ENCODE measurements at places on chromosomes 2 and 18. TPM values are rescaled to one million over a fixed set of nuclear protein-coding genes. Genes with fewer than 3 reads are reported as not detected.

DNA sequence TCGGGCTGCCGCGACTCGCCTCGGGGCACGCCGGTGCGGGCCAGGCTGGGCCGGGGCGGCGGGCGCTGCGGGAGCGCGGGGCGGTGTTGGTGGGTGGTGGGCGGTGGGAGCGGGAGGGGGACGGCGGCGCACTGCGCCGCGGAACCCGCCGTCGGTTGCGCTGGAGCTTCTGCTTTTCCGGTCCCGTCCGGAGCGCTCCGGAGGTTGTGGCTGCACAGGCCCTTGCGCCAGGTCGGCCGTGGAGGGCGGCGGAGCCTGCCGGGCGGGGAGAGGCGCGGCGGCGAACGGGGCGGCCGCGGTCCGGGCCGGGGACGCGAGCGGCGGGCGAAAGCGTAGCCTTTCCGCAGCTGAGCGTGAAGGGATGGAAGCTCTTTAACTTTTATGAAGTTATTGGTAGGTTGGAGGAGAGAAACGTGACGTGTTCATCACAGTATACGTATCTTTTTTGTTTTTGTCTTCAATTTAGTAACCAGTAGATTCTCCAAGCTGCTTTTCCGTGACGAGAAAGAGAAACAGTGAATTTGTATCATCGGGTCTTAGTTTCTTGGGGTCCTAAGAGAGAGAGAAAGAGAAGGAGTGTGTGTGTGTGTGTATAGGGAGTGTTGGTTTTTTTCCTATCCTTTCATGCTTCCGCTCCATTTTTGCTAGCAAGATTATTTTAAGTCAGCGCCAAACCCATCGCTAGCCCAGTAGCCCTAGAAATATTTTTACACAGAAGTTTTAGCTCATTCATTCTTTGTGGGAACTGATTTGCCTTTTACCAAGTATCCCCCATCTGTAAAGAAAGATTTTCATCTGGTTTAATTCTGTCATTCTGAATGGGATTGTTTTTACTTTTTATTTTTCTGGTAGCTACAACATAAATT, 535 bp downstream of the ATG4B start:
- no peak for DNase-seq

GRCh38 chr2:150812066-150812465, 324.6 kb upstream of the RND3 start:
- no peak for DNase-seq

- DNase-seq, result no peak
Measured at GRCh38 chr18:42064109-42064508, 109.1 kb downstream of the PIK3C3 start.

DNA sequence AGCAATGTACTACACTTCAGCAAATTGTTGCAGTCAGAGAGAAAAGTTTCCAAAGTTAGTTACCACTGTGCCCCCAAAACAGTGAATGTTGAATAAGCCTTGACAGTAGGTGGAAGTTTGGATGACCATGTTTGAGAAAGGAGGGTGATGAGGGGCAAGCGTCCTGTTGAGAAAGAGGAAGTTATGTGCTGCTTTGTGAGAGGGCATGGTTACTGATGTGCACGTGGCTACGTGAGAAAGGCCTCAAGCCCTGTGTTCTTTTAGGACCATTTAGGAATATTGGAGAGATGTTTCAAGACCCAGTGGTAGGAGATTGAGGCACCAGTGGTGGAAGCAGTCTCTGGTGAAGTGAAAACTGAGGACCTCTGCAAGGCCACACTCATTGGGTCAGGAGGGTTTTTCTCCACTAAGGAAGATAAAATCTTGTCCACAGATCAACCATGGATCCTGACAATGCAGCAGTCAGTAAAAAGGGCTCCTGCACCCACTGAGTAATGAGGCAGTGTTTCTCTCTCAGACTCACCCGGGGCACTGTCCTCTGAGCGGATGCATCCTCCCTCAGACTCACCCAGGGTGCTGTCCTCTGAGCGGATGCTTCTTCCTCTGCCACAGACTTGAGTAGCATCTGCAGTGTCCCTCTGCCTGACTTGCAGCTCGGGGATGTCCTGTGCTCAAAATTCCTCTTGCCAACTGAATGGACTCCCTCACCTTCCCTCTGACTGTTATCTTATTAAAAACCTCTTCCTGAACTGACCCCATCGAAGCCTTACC, 34.7 kb upstream of the ACTR3 start:
- no peak for DNase-seq

DNA sequence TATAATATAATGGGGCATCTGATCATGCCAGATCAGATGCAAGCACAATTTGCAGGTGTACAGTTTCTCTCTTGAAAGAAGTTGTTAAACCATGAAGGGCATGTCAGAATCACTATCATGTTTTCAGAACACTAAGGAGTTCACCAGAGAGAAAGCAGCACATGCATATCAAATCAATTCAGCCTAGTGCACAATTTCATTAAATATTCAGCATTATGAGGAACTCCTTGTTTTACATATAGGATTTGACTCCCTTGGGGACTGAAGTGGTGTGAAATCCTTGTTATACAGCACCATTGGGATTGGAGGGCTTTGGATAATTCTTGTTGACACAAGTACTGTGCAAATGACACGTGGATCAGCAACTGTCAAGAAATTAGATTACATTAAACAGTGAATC, 562.1 kb upstream of the KLHL29 start:
- DNase-seq, result no peak

GRCh38 chr2:43218155-43218701, 8.2 kb downstream of the ZFP36L2 start:
- DNase-seq, result no peak

Gene TMEM247
- not detected for total RNA-seq

Gene RFX8
- total RNA-seq, result 0.21 TPM

Gene IDH1
- 352 TPM for total RNA-seq

Data from WTC11 (cell line).